GM04504 (cell line): ENCODE measurements at places on chromosomes 16 and 17.

- DNase-seq, result no peak
Measured at GRCh38 chr17:68349157-68349556, 57.9 kb downstream of the ARSG start.

GRCh38 chr16:84036982-84037425 lies 5.6 kb downstream of the SLC38A8 start:
- DNase-seq, result no peak

- DNase-seq, result no peak
Measured at GRCh38 chr16:84973776-84974523, 37.4 kb downstream of the ZDHHC7 start.

DNA sequence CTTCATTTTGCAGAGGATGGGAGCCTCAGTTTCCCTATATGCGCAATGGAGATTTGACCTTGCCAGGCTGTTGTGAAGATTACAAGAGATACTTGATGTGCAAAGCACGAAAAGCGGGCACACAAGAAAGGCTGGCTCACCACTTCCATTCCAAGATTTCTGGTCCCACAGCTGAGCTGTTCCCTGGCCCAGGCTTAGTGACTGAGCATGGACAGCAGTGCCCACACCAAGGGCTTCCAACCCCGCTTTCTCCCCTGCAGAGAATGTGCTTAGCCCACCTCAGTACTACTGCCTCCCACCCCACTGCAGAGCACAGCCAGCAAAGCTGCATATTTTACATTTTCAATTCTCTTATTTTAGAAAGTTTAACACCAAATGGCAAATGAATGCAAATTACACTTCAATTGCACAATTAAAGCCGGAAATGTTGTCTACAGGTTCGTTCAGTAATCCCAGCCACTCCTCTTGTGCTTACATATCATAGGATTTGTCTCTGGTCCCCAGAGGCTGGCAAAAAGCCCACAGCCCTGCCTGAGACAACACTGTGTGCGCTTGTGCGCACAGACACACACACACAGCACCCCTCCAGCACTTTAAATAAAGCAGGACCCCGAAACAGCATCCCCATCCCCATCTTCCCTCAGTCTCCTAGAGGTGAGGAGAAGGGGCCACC lies 51.8 kb downstream of the VAC14 start:
- DNase-seq, result no peak

DNA sequence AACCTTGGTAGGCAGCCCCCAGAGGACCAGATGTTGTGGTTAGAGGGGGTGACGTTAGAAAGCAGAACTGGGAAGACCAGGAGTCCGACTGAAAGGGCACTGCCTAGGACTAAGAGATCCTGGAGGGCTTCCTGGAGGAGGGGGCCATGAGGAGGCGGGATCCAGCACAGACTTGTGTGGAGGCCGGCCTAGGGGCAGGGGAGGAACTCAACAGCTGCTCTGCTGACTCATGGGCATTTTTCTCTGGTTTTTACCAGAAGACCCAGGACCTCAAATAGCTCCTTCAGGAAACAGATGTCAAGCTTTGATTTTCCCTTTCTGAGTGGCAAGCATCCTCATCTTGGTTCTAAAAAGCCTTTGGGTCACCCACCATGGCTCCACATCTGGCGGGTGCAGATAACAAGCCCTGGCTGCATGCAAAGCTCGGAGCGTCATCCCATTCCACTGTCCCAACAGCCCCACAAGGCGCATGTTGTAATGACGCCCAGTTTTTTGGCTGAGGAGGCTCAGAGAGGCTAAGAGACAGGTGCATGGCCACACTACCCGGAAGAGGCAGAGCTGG lies 29.0 kb downstream of the IL21R start:
- no peak for DNase-seq

DNA sequence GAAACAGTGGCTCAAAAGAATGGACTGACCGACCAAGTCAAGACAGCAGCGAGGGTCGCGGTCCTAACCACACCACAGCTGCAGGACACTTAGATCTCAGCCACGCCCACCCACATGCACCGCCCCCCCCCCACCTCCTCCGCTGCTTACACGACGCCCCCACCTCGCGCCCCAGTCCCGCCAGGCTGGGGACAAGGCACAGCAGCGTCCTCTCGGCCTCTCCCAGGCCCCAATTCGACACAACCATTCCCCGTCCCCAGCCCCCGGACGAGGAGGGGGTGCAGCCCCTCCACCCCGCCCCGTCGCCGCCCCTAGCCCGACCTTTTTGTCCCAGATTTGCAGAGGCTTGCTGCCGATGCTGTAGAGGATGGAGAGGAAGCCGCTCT lies 477 bp downstream of the CFAP20 start:
- DNase-seq, result no peak

DNA sequence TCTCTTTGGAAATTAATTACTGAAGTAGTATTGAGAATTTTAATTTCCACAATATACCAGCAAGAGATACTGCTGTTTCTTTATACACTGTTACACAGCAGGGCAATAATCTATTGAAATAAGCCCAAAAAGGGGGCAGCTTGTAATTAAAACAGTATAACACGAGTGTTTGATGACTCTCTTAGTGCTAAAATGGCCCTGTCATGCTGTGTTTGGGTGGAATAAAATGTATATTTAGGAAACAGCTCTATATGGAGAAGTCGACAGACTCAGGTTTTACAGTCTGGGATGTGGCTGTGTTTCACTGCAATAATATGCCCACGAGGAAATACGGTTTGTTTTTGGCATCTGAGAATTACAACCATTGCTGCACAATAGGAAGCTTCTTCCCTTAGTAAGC lies 537.7 kb upstream of the HSBP1 start:
- DNase-seq, result no peak

DNA sequence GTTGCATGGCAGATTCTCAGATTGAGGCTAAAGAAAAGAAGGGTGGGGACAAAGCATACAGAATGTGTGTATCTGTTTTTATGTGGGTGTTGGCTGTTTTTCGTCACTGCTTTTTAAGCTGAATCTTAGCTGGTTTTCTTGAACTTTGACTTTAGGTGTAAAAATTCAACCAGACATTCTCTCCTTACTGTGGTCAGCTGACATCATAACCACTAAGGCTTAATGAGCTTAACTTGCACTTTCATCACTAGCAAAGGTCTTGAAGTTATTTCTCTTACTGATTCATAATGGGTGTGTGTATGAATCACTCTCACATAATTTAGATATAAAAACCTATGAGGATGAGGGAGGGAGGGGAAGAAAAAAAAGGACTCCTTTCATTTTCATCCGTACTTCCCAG lies 4.0 kb upstream of the CDC6 start:
- DNase-seq, result peak; percentile 76

GRCh38 chr17:51995797-51996403 lies 162.6 kb downstream of the CA10 start:
- no peak for DNase-seq

DNA sequence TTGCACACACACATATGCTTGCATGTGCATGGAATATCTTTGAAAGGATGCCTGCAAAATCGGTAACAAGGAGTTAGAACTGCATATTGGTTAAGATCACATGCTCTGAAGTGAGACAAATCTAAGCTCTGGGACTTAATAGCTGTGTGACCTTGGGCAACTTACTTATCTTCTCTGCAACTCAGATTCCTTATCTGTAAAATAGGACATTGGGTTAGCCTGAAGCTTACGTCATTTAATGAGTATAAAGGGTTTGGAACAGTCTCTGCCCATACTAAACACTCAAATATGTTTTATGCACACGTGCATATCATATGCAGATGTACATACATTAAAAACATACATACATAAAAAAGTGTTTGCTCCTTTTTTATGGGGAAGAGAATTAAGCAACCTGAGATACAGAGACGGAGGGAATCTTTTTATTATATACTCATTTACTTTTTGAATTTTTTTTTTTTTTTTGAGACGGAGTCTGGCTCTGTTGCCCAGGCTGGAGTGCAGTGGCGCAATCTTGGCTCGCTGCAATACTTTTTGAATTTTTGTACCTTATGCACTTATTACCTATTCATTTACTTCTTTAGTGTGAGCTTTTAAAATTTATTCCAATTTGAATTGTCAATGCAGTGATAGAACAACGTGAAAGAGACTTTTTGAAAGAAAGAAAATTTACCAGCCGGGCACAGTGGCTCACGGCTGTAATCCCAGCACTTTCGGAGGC lies 206.2 kb downstream of the CCDC182 start:
- no peak for DNase-seq

GRCh38 chr16:66254106-66254505 lies 112.4 kb upstream of the CDH5 start:
- no peak for DNase-seq
